Activated naive CD4-positive, alpha-beta T cell treated with Interleukin-2 at 50 U/mL for 16 hours (primary cell): ENCODE measurements at places on chromosomes 6 and 20.

DNA sequence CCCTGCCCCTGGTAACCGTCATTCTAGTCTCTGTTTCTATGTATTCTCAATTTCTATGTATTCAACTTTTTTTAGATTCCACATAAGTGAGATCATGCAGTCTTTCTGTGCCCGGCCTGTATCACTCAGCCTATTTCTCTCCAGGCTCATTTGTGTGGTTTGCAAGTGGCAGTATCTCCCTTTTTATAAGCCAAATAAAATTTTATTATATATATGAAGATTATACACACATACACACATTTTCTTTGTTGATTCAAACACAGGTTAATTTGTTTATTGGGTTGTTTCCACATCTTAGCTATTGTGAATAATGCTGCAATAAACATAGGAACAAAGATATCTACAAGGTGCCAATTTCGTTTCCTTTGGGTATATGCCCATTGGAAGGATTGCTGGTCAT, 571.7 kb downstream of the DHX35 start:
- DNase-seq, result no peak

DNA sequence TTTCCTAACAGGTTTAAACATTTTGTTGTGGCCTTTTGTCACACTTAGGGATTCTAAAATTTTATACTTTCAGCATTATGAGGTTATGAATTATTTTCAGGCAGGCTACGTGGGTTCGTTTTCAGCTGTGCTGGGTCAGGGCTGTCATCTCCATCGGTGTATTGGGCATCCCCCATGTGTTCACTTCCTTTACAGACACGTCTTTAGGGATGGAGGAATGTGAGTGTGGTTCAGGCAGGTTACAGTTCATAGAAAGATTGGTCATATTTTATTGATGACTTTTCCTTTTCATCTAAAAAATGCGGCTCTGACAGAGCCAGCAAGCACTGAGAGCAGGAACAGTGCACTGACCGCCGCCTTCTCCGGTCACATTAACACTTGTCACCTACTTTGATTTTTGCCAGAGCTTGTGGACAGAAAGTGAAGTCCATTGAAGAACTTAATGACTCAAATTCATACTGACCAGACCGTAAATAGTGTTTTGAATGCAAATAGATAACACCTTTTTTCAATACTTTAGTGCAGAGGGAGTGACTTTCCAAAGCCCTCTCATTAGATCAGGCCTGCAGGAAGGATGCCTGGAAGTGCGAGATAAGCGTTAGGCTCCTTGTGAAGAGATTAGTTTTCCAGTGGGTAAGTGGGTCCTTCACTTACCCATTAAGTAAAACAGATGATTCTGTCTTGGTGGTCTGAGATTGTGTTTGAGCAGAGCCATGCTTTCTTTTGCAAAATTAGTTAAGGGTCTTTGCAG, 113.1 kb downstream of the TIAM2 start:
- DNase-seq, result no peak

DNA sequence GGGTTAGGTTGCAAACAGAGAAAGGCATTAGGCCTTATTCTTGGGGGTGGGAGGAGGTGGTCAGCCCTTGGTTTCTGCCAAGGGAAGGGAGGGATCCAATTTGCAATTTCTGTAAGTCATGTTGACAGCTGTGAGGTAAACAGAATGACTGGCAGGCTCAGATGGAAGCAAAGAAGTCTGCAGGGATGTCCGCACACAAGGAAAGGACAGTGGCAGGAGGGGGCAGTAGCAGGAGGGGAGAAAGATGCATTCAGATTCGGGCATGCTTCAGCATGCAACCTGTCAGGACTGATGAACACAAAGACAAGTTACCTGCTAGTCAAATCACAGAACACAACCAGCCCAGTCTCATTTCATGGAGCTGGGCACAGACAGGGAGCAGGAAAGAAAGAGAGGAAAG, 217.9 kb upstream of the FOXA2 start:
- no peak for DNase-seq

GRCh38 chr6:110255211-110255750, 75.1 kb downstream of the CDC40 start:
- no peak for DNase-seq

- DNase-seq, result no peak
Measured at GRCh38 chr6:3294921-3295871, 36.4 kb downstream of the PSMG4 start.

DNA sequence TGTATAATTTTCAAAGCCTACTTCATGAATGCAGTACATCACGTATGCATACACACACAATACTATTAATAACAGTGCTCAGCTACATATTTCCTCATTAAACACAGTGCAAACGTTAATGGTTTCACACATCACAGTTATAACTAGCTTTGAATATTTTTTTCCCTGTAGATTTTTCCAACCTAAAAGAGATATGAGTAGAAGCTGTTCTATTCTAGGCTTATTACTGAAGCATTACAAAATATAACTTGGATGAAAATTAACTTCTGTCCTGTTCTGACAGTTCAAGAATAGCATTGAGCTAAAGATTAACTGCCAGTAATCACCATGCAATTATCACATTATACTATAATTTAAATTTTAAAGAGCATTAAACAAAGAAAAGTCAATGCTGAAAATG, 6.2 kb downstream of the LMBRD1 start:
- no peak for DNase-seq

GRCh38 chr6:10557913-10558312, 36.8 kb downstream of the GCNT2 start:
- DNase-seq, result no peak

GRCh38 chr20:48823960-48824498, 3.8 kb downstream of the PREX1 start:
- DNase-seq, result peak; percentile 77

GRCh38 chr6:38982470-38982869, 66.1 kb upstream of the GLP1R start:
- no peak for DNase-seq

GRCh38 chr6:68128211-68128610, 506.9 kb upstream of the ADGRB3 start:
- DNase-seq, result no peak

GRCh38 chr20:35768731-35769664, 2.8 kb upstream of the PHF20 start:
- DNase-seq, result peak; percentile 51

DNA sequence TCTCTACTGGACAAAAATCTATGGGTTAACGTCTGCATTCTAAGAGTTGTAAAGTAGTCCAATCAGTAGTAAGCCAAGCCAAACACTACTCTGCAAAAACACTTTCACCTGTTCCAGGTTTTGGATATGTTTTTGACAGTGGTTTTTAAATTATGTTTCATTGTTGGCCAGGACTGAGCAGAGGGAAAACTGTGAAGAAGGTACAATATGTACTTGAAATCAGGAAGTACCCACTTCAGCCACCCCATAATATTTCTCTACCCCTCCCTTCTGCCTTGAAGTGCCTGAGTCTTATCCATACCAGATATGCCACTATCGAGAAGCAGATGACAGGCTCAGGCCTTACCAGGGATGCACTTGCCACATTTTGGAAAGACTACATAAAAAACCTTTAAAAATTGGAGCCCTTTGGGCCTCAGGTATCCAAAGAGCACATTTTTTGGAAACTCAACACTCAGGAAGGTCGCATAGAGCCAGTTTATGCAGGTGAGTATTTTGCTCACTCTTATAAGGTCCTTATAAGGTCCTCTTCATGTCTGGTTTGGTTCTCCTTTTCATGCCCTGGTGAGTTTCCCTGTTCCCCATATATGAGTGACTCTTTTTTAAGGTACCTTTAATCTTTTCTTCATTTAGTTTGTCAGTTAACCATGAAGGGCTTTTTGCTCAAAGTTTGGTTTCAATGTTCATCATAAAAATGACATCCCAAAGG, 859.3 kb upstream of the FLRT3 start:
- no peak for DNase-seq

DNA sequence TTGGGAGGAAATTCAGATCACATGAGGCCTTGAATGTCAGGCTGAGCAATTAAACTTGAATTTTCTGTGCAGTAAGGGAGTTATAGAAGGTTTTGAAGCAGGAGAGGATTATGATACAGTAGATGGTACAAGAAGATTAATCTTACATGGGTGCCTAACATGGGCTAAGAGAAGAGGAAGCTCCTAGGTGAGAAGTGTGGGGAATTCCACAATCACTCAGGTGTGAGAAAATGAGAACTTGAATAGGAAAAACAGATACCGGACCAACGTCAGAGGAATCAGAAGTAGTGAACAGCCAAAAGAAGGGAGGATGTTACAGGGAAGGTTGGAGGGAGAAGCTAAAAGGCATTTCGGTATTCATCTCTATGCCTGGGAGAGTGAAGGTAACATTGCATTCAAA, 250.7 kb upstream of the SLC35B3 start:
- DNase-seq, result no peak

- DNase-seq, result no peak
Measured at GRCh38 chr6:43334466-43335095, 26.0 kb upstream of the CRIP3 start.

- no peak for DNase-seq
Measured at GRCh38 chr20:56350842-56351241, 7.9 kb upstream of the FAM210B start.

DNA sequence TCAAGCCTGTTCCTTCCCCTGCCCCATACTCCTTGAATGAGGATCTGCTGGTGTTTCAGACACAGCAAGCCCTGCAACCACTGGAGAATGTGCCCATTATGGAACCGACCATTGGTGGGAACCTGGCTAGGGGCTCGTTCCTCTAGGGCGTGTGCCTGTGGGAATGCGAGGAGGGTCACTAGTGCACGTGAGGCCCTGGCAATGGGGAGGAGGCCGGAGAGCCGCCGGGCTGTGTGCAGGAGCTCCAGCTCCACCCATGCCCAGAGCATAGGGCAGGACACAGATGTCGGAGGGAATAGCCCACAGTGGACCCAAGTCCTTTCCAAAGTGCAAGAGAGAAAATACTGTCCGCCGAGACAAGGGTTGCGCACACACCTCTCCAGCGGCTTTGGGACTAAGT, 99.3 kb downstream of the ERMARD start:
- DNase-seq, result no peak

- DNase-seq, result no peak
Measured at GRCh38 chr6:89970609-89971337, 76.5 kb downstream of the GJA10 start.

- DNase-seq, result no peak
Measured at GRCh38 chr6:79048611-79049010, 29.4 kb downstream of the PHIP start.

- no peak for DNase-seq
Measured at GRCh38 chr6:144439016-144439415, 153.9 kb downstream of the UTRN start.

GRCh38 chr20:25563876-25564275, 21.5 kb downstream of the NINL start:
- DNase-seq, result no peak

GRCh38 chr20:48002517-48002970, 217.3 kb upstream of the SULF2 start:
- no peak for DNase-seq

GRCh38 chr20:853406-853996, 20.0 kb downstream of the FAM110A start:
- DNase-seq, result no peak

DNA sequence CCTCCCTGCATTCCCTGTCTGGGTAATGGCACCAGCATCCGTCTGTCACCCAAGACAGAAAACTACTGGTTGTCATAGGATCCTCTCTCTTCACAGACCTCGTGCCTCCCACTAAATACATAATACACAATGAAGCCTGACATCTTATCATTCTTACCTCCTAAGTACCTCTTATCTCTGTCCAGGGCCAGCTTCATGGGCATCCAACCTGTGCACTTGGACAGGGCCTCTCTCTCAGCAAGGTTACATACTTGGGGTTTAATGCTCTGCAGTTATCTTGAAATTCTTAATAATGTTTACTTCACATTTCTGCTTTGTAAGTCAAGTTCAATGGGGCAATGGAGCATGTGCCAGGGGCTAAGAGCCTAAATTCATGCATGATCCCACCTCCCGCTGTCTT, 30.8 kb upstream of the KLHL31 start:
- no peak for DNase-seq

- DNase-seq, result no peak
Measured at GRCh38 chr6:13243033-13243432, 85.3 kb downstream of the TBC1D7 start.

DNA sequence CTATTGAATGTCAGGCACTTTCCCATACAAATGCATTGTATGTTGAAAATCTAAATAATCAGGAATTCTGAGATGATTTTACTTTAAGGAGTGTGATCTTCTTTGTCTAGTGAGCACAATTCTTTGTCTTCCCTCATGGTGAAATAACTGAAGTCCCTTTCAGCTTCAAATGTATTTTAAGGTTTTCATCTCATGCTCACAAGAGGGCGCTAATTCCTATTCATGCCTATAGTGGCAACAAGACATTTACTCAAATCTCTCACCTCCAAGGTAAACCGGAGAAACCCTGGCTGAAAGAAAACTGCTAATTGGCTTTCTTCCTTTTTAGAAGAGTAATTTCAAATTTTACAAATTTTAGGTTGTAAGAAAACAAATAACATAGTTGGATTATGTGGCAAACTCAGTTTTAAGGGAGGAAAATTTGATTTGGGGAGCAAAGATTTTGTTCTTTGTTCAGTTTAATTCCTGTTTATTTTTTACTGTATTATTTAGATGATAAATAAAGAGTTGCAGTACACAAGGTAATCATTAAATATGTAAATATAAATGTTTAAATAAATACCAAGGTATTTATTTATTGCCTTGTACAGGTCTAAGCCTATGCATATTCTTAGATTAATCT, 69.1 kb downstream of the SLC35F1 start:
- no peak for DNase-seq

GRCh38 chr20:59413326-59413865, 113.0 kb downstream of the EDN3 start:
- DNase-seq, result no peak

DNA sequence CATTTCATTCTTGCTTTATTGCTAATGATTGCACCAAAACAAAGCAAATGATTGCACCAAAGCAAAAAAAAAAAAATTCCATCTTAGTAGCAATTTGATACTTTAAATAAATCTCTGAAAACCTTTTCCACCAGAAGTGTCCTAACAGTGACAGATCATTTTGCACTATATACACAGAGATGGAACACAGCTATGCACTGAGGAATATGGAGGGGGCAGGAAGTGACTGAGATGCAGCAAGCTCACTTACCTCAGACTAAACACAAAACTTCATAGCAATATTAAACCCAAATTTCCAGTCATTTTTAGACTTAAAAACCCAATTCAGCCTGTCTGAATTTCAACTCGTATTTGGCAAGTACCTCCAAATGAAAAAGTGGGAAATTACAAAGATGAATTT, 41.2 kb downstream of the HIVEP2 start:
- no peak for DNase-seq

GRCh38 chr6:111417181-111417585, 65.8 kb downstream of the REV3L start:
- no peak for DNase-seq

DNA sequence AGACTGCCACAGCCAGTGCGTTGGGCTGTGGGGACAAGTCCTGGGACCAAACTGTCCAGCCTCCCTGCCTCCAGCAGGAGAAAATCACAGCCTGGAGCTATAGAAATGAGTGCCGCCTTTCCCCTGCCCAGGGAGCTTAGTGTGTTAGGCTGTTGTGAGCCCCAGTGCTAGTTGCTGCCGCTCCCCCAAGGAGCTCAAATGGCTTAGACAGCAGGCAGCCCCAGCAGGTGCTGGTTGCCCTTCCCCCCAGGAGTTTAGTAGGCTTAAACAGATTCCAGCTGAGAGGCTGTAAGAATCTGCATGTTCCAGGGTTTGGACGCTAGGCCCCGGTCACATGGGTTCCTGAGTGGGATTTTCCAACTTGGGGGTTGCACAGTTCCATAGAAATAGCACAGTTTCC, 27.2 kb upstream of the HMGN3 start:
- DNase-seq, result no peak

GRCh38 chr6:41013466-41014153, 25.4 kb downstream of the UNC5CL start:
- DNase-seq, result no peak
